ENCODE measurements at places on chromosomes 12 and 14. TPM values are rescaled to one million over a fixed set of nuclear protein-coding genes. Genes with fewer than 3 reads are reported as not detected.

The KLRC1 gene
- total RNA-seq: 0.52 TPM

The RFX4 gene
- total RNA-seq: not detected

DNA sequence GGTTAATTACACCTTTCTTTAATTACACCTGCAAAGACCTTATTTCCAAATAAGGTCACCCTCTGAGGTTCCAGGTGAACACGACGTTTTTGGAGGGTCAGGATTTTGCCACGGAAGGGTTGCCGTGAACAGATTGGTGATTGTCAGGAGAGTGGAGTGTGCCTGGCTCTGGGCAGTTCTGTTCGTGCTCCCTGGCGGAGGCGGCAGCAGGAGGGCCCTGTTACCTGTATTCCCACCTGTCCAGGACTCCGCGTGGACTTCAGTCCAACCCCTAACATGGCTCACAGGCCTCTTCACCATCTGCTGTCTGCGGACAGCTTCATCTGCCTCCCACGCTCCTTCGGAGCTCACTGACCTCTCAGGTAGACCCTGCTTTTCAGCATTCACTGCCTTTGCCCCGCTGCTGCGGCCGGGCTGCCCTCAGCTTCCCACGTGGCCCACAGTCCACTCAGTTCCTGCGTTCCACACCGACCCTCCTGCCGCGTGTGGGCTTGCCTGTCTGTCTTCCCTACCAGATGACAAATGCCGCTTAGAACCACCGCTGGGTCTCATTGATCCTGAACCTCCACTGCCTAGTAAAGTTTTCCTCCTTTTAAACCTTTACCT lies 187.5 kb upstream of the DIO3 start:
- DNase-seq: no peak

DNA sequence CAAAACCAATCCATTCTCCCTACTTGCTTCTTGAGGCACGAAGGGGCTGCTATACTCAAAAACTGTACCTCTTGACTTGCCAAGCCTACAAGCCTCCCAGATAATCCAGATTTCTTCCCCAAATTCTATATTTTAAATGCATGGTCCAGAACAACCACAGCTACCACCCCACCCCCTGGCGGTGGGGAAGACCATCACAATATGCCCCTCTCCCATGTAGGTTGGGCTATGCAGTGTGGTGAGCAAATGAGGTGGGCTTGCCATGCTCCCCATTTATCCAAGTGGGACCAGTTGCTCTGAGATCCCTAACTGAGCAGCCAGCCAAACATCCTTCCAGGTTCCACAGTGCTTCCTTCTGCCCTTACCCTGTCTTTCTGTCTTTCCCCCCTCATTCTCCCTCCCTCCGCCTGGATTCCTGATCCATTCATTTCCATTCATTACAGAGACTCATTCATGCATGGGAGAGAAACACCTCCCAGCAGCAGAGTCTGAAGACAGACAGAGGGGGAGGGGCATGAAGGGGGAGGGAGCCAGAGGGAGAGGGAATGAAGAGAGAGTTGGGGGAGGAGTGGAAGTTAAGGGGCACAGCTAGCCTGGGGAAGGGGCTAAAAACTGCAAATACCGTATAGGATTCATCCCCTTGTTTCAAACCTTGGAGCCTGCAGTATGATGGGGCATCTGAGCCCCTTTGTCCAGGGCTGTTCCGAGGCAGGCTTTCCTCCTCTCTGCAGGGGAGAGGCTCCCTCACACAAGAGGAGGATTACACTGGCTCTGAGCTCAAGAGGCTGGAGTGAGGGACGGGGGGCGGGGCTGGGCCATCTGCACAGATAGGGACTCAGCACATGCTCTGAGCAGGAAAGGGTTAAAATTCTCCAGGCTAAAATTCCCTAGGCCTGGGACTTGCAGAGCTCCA lies 4.4 kb downstream of the ZNF219 start:
- no peak for DNase-seq

- peak; percentile 72 for DNase-seq
Observed at GRCh38 chr14:85531587-85532373, 1.8 kb downstream of the FLRT2 start.

- DNase-seq: no peak
Observed at GRCh38 chr14:101097109-101097793, 193.7 kb upstream of the RTL1 start.

- no peak for DNase-seq
Observed at GRCh38 chr14:48967419-48967818, 618.8 kb downstream of the RPS29 start.

DNA sequence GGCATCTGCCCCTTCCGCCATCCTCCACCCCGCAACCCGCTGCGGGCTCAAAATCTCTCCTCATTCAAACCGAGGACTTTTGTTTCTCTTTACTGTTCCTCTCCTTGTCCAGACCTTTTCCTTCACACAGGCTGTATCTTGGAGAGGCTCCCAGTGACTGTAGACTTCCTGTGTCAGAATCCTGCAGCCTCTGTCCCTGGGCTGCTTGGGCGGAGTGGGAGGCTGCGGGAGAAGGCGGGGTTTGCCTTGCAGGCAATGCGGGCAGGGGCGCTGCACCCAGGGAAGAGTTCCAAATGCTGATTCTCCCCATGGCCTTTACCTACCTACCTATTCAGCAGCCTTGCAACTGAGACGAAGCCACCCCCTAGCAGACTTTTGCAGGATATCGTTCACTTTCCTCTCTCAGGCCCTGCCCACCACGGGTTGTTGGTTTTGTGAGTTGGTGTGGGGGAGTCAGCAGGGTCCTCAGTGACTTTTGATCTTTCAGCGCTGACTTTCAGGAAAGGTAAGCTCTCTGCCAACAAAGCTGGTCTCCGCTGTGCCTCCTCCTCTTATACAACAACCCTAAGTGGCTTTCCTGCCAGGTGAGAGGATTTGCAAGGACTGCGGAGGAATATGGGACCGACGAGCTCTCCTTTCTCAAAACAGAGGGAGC lies 79.0 kb upstream of the KCNA1 start:
- DNase-seq: no peak

- DNase-seq: peak; percentile 64
Observed at GRCh38 chr14:33805593-33805992, 145.3 kb downstream of the EGLN3 start.

- DNase-seq: no peak
Observed at GRCh38 chr14:102293781-102294180, 11.2 kb downstream of the MOK start.

DNA sequence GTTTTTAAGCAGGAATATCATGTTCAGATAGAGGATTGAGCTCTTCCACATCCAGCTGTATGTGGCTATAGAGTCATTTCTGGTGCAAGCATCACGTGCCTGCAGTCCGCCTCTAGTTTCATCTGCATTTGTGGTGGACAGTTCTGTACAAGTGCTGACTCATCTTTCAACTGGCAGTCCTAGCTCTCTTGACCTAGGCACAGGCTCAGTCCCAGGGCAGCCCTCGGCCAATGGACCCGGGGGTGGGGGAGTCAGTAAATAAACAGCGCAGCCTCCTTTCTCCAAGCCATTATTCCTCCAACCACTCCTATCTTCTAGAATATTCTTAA lies 41.8 kb upstream of the FRMD6 start:
- no peak for DNase-seq

GRCh38 chr12:129903956-129904829 lies at the start of gene TMEM132D:
Gene TMEM132D, minus strand, starts transcription at chr12:129904025.
- no peak for DNase-seq

DNA sequence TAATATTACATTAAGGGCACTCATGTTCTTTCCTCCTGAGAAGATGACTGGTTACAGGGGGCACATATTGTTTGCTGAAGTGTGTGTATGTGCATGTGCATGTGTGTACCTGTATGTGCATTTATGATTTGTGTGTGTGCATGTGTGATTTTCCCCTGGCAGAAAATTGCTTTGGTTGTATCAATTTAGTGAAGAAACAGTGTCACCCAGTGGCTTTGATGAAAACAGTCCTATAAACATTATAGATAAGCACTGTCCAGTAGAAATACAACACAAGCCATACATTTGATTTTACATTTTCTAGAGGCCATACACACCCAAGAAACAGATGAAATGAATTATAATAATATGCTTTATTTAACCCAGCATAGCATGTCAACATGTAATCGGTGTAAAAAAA lies 8.6 kb downstream of the PDE3A start:
- DNase-seq: no peak

- DNase-seq: no peak
Observed at GRCh38 chr14:59509101-59509500, 24.8 kb downstream of the JKAMP start.

All from body of pancreas (tissue), 4 donors.